ENCODE measurements at places on chromosomes 11 and 22.

DNA sequence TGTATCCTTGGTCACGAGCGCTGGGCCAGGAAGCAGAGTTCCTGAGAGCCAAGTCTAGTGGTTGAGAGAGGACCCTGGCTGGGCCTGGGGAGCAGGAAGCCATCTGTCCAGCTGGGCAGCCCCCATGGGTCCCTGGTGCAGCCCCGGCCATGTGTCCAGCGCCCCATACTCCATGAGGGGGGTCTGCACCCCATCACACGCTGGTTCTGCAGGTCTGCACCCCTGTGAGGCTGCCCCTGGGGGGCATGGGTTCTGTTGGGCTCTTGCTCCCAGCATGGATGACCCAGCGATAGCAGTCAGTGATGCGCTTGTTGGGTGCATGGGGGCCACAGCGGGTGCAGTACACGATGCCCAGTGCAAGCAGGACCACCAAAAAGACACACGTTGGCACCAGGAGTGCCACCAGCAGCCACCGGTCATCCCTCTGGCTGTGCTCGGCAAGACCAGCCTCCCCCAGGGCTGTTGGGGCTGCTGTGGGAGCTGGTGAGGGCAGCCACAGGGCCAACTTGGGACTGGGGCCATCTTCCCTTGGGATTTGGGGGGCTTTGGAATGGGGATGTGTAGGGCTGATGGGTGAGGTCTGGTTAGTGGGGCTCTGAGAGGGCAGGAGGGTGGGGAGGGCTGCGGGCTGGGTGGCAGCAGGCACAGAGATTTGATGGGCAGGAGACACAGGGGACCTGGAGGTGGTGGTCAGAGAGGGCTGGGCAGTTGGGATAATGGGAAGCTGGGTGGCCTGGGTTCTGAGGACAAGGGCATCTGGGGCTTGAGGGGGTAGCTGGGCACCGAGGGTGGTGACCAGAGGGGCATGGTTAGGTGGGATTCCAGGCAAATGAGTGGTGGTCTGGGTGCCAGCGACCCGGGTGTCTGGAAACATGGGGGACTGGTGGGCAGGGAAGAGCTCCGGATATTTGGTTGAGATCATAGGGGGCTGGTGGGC lies 2.0 kb downstream of the CD248 start:
- DNase-seq: no peak

DNA sequence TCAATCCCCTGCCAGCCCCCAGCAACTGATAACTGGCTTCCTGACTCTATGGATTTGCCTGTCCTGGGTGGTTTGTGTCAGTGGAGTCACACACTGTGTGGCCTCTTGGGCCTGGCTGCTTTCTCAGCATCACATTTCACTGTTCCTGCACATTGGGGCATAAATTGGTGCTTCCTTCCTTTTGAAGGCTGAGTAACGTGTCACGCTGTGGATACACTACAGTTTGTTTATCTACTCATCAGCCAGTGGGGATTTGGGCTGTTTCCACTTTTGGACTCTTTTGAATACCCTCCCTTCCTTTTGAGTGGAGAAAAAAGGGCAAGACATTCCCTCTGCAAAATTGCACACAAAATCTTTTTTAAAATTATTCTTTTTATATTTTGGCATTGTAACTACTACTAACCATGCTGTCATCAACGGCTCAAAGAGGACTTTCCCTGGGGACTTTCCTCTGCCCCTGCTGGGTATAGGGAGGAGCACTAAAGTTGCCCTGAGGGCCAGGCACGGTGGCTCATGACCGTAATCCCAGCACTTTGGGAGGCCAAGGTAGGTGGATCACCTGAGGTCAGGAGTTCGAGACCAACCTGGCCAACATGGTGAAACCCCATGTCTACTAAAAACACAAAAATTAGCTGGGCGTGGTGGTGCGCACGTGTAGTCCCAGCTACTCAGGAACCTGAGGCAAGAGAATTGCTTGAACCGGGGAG lies 7.8 kb upstream of the CELSR1 start:
- no peak for DNase-seq

DNA sequence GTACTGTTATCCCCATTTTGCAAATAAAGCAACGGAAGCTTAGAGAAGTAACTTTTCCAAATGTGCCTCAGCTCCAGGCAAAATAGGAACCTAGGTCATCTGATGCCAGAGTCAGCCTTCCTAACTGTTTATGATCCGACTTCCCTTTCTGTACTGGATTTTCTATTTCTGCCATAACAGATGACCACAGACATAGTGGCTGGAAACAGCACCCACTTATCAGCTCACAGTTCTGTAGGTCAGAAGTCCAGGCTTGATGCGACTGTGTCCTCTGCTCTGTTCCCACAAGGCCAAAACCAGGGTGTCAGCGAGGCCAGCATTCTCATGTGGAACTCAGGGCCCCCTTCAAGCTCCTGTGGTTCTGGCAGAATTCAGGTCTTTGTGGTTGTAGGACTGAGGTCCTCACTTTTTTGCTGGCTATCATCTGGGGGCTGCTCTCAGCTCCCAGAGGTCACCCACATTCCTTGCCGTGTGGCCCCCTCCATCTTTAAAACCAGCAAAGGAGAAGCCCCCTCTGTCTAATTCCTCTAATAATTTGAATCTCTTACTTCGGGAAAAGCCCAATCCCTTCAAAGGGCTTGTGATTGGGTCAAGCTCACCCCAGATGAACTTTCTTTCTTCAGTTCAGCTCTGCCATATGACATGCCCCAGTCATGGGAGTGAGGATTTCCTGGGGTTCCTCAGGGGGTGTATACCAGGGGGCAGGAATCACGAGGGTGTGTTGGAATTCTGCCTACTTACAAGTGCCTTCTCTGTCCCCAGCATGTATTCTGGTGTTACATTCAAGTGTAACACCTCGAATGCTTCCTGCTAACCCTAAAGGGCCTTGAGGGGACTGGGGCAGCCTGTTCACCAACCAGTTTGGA lies 15.3 kb downstream of the KCNJ5 start:
- DNase-seq: no peak

DNA sequence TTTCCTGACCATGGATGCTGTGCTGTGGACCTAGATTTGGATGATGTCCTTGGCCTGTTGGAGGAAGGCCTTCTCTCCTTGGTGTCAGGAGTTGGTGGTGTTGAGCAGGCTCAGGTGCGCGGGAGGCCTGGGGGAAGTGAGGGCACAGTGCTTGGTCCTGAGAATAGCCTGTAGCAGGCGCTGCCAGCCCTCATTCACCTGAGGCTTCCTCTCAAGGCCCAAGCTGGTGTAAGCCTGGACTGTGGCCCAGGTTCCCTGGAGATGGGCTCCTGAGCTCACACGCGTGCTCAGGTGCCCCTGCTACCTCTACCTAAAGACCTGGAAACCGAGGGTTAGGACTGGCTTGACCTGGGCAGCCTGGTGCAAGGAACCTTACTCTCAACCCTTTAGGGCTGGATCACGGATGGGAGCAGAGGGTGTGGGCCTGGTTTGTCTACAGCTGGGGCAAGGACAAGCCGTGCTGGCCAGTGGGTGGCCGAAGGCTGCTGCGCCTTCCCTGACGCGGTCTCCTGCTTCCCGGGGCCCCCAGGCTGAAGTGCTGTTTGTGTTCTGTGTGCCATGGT lies 7.8 kb upstream of the GRAMD4 start:
- no peak for DNase-seq
